ENCODE measurements at places on chromosomes 2 and 18.

GRCh38 chr2:66084948-66085590 lies 349.9 kb upstream of the MEIS1 start:
- DNase-seq, result no peak

DNA sequence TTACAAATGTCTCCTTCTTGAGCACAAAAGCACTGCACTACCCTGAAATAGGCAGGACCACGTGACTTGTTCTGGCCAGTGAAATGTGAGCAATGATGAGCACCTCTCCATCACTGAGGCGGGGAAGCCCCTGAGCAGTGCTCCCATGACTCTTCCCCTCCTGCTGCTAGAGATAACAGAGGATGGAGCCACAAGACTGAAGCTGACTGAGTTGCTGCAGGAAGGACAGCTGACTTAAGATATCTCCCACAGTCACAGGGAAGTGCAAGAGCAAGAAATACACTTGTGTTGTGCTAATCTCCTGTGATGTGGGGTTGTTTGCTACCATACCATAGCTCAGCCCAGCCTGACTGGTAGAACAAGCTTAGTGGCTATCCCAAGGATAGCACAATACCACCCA lies 38.7 kb downstream of the STK39 start:
- no peak for DNase-seq

DNA sequence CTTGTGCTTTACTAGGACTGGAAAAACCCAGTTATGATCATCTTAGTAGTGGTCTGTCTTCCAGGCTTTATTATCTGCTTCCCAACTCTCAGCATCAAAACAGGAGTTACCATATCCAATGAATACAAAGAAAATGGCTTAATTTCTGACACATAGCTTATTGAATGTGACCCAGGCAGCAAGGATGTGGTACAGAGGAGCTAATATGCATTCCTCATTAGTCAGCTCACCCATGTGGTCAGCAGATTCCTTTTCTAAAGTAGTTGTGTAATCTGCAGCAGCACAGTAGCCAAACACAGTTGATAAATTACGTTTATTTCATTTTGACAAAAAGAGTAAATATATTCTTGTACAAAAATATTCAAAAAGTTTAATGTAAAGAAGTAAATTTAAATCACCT lies 43.6 kb downstream of the TSPYL6 start:
- DNase-seq, result no peak

DNA sequence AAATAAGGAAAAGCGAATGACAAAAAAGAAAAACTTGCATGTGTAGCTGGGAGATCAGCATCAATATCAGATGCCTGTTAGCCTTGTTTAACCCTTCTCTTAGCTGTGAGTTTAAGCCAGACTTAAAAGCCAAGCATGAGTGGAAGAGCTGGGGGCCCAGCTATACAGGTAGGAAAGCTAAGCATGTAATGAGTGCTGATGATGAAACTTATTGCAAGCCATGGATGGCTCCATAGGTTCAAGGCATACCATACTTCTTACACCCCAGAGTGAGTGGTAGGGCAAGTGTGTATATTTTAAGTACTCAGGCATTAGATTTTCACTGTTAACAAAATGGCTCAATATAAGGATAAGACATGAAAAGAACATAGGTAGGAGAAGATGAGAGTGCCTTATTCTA lies 28.0 kb downstream of the RBBP8 start:
- no peak for DNase-seq

DNA sequence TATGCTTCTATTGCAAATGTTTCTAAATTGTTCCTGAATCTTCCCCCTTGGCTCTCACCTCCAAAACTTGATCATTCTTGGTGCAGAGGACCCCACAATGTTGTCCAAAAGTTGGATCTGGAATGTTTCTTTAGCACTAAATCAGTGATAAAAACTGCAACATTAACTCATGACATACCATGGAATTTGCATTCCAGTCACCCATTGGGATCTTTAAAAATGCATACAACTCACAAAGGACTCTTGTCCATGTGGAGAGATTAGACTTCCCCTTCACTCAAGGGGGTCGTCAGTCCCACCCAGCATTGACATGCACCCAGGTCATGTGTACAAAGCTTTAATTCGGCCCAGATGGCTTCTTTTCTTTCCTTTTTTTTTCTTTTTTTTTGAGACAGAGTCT lies 169.3 kb downstream of the SETBP1 start:
- DNase-seq, result no peak

- DNase-seq, result no peak
Observed at GRCh38 chr2:23777826-23778225, 149.1 kb downstream of the ATAD2B start.

DNA sequence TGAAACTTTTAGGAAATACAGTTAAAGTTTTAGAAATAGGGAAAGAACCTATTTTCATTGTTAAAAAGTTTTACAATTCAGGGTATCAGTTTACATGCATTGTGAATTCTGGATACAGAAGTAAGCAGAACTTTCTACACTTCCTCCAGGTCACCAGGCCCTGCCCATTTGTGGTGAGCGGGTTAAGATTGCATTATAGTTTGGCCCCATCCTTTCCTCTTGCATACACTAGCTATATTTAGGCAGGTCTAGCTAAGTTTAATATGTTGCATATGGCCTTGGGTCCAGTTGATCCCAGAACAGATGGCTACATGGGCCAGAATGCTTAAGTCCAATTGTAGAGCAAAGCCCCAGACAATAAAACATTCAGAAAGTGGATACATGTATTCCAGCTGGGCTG lies 4.8 kb downstream of the VWA3B start:
- DNase-seq, result no peak

DNA sequence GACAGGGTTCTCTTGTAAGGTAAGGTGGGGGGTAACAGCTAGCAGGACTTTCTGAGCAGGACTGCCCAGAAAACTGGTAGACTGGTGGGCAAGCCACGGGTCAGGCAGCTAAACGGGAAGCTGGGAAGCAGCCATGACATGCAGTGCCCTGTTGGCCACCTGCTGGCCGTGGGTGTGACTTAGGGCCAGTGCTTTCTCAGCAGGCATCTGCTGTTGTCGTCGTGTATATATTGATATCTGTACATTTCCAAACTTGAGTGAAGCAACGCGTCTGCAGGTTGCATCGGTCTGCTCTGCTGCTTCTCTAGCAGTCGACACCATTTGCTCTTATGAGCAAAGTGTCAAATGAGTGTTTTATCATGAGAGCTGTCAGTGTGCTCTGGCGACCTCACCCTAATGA lies 31.0 kb downstream of the COA5 start:
- no peak for DNase-seq

GRCh38 chr2:175463589-175464310 lies 282.2 kb upstream of the ATP5MC3 start:
- no peak for DNase-seq

GRCh38 chr18:65659912-65660311 lies 90.9 kb upstream of the CDH7 start:
- no peak for DNase-seq

DNA sequence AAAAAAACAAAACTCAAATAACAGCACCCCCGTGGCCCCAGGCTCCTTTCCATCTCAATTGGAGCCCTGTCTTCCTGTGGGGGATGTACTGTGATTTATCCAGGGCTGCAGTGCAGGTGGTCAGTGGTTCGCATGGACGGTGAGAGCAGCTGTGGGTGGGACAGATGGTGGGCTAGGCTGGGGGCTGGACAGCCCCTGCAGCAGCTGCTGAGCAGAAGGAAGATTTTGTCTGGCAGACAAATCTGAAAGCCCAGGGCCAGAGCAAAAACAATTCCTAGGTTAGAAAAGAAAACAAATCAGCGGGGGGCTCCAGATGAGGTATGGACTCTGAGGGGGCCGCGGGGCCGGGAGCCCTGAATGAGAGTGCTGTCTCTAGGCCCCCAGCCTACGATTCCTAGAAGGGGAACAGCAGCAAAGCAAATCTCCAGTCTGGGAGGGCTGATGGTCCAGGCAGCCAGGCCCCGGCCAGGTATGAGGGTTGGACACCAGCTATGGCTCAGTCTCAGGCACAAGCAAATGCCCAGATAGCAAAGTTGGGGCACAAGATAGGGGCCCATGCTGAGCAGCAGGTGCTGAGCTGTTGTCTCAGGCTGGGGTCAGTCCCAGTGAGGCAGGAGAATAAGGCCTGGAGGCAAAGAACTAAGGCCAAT lies 45.4 kb downstream of the SOWAHC start:
- no peak for DNase-seq

- DNase-seq, result no peak
Observed at GRCh38 chr2:226903179-226903578, 67.3 kb downstream of the RHBDD1 start.

- no peak for DNase-seq
Observed at GRCh38 chr2:28219758-28220368, 172.8 kb upstream of the FOSL2 start.

DNA sequence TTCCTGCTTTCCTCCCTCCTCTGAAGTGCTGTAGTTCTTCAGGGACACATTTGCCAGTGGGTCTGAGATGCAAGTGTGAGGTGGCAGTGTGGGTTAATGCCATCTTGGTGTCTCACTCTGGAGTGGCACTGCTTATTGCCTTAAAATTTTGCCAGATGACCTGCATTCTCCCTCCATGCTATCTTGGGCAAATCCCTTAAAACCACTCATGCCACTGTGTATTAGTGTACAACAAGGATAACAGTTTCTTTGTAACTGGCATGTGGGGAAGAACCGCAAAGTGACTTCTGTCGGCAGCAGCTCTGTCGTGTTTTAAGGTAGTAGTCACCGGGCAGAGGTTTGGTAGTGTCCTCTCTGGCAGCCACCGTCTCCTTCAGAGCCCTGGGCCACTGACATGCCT lies 124.2 kb downstream of the NEDD4L start:
- no peak for DNase-seq

DNA sequence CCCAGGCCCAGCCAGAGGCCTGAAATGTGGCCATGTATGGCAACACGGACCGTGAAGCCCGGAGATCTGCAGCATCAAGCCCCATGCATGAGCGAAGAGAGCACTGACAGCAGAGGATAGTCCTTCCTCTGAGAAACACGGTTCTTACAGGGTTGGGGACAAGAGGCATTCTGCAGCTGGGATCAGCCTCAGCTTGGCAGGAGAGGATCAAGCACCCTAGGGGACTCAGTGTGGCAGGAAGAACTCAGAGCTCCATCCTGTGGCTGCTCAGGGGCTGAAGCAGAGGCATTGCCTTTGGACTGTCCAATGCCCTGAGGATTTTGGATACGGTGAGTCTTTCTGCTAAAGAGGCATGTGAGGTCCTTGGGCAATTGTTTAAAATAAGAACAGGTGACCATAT lies 368.7 kb downstream of the ZNF516 start:
- no peak for DNase-seq

DNA sequence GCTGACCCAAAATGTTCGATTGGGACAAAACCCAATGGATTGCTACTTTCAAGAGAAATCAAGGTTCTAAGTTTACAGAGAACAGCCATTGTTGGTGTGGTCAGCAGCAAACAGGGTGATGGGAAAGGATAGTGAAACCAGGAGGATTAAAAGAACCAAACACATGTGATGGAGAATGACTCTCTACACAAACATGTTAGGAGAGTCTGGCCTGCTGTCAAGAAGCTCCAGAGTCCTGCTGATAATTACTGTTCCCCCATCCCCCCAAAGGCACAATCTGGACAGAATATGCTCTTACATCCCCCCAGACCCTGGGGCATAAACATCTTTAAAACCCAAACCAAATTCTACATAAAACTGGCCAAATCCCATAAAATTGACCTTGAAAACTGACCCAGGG lies 32.0 kb upstream of the ACYP2 start:
- DNase-seq, result no peak

DNA sequence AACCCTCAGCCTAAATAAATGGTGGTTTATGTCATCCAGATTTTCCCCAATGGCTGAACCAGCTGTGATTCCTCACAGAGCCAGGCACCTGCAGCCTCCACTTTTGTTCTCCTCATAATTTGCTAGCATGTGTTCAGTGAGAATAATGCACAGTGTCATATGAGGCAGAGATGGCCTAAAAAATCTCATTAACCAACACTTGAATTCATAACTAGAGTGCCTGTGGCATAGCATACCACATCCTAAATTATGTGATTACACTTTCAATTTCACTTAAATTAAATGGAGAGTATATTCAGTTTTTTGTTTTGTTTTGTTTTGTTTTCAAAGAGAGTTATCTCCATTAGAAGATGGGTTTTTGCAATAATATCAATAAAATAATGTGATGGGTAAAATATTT lies 488.0 kb downstream of the CBLN2 start:
- no peak for DNase-seq

DNA sequence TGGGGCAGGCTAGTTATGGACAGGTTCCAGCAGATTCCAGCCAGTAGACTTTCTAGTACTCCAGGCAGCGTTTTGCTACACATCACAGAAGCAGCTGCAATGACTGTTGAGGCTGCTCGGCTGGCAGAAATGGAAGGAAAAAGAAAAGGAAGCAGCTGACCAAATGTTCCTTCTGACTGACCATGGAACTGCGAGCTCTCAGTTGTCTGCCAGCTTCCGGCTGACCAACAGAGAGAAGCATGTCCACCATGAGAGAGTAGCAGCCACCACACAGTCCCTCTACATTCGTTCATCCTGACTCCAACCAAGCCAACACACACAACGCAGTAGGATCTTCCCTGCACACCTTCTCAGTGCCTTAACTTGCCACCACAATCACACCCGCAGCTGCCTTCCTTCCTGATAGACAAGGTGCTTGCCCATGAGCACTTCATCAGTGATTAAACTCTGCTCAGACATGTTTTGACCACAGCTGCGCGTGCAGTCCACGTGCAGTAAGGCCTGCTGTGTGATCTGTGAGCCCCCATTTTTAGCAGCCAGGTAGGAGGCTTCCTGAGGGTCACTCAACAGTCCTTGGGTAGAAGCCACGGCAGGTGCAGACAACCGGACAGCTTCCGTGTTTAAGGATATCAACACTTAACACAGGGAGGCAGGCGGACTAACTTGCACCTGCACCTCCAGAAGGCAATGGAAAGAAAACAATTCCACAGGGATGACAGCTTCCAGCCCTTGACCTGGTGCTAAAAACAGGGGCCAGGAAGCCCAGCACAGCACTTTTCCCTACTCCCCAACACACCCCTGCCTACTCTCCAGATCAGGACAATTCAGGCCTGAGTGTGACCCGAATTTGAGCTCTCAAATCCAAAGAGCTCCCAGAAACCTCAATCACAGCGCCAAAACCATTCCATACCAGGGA lies 996 bp downstream of the TGFBRAP1 start:
- peak; percentile 76 for DNase-seq

- peak; percentile 71 for DNase-seq
Observed at GRCh38 chr2:20611077-20611843, 39.6 kb downstream of the HS1BP3 start.

Data from NCI-H2029 (cell line).